Neural progenitor cell (in vitro differentiated cells): ENCODE measurements at places on chromosomes 5 and 9. TPM values are rescaled to one million over a fixed set of nuclear protein-coding genes. Genes with fewer than 3 reads are reported as not detected.

DNA sequence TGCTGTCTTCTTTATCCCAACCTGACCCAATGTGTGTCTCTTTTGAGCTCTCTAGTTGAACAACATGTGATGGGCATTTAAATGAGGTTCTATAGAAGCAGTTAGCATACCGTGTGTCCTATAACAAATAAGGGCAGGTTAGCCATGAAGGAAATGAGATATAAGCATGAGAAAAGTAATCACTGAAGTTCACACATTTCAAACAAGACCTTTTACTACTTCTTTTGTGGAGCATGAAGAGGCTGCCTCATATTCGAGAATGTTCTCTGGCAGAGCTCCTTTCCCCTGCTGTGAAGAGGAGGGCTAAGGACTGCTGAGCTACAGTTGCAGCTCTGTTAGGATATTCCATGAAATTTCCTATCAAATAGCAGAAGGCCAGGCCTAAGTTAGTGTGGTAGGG is 15.2 kb upstream of the SNCAIP start:
- no peak overlapping the region for H3K27ac ChIP-seq
- H3K36me3 ChIP-seq = no peaks in the 10 kb centered on the region
- no peak overlapping the region for H3K4me3 ChIP-seq
- no peaks in the 10 kb centered on the region for H3K4me1 ChIP-seq
- H3K27me3 ChIP-seq = no peaks in the 10 kb centered on the region

DNA sequence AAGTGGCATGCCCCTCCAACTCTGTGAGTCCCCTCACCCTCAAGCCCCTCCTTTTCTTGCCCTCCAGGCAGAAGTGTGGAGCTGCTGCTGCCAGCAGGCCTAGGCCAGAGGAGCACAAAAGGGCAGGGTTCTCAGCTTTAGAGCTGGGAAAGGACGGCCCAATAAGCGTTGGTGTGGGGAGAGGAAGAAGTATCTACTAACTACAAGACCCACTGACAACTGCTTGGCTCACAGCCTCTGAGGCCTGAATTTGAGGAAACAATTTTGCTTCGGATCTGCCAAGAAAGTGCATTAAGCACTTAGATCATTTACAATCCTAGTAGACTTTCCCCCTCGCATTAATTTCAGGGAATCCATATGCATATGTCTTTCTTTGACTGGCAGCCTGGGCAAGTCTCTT is 179.4 kb downstream of the SNX18 start:
- DNase-seq = no peak
- no peaks in the 10 kb centered on the region for H3K36me3 ChIP-seq
- H3K27me3 ChIP-seq = no peaks in the 10 kb centered on the region

DNA sequence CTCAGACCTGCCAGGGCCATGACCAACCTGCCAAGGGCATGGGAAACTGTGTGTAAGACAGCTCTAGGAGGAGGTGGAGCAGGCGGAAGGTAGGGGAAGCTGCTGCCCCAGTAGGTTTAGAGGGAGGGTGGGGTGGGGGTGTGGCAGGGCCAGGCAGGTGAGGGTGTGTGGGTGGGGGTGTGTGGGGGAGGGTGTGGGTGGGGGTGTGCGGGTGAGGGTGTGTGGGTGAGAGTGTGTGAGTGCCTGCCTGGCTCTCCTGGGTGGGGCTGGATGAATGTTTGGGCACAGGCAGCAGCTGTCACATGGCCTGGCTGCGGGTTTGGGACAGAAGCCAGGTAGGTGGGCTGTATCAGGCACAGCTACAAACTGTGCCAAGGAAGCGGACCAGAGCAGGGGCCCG is 8.8 kb upstream of the N4BP3 start:
- H3K4me1 ChIP-seq = peaks cover 8% of the 10 kb centered on the region
- no peak overlapping the region for H3K4me3 ChIP-seq
- no peak for DNase-seq
- no peak overlapping the region for H3K27ac ChIP-seq

- no peak overlapping the region for H3K4me3 ChIP-seq
- H3K4me1 ChIP-seq = peaks cover 2% of the 10 kb centered on the region
- no peak overlapping the region for H3K27ac ChIP-seq
- H3K27me3 ChIP-seq = no peaks in the 10 kb centered on the region
- H3K36me3 ChIP-seq = no peaks in the 10 kb centered on the region
- DNase-seq = no peak
These were observed 610.9 kb downstream of the RAB3C start for GRCh38 chr5:59193616-59194319.

DNA sequence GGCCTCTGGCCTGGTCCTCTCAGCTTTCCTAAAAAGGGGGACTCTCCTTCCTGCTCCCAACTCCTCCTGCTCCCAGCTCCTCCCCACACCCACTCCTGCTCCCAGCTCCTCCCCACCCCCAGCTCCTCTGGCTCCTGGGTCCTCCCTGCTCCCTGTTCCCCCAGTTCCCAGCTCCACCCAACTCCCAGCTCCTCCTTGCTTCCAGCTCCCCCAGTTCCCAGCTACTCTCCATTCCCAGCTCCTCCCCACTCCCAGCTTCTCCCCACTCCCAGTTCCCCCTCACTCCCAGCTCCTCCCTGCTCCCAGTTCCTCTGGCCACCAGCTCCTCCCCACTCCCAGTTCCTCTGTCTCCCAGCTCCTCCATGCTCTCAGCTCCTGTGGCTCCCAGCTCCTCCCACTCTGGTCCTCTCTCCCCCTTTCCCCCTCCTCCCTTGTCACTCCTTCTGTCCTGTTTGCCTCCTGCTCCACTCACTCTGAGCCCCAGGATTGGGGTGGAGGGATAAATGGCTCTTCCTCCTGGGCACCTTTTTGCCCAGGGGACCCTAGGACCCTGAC is 75.7 kb downstream of the KCNT1 start:
- peaks cover 2% of the 10 kb centered on the region for H3K4me1 ChIP-seq
- no peak for DNase-seq
- no peak overlapping the region for H3K27ac ChIP-seq
- no peaks in the 10 kb centered on the region for H3K27me3 ChIP-seq
- no peaks in the 10 kb centered on the region for H3K36me3 ChIP-seq
- H3K4me3 ChIP-seq = no peak overlapping the region

PCDHGA1 gene
- total RNA-seq = 1.0 and 1.5 TPM in 2 replicates

SH3RF2 gene
- 0.36 and 2.4 TPM in 2 replicates for total RNA-seq

PCDHGC4 gene
- total RNA-seq = 5.0 and 10.4 TPM in 2 replicates

SARDH gene
- 3.9 and 9.2 TPM in 2 replicates for total RNA-seq

ZNF618 gene
- total RNA-seq = 10.5 and 16.9 TPM in 2 replicates
